Fibroblast of skin of right quadriceps (primary cell): ENCODE measurements at places on chromosomes 6 and 20.
A peak's percentile ranks its signal among the peaks of the same experiment; 100 is the strongest.

GRCh38 chr6:39188571-39188970 is 40.7 kb downstream of the KCNK5 start:
- no peak for DNase-seq

GRCh38 chr20:57748601-57749130 is 38.9 kb upstream of the PMEPA1 start:
- DNase-seq: peak; percentile 82

DNA sequence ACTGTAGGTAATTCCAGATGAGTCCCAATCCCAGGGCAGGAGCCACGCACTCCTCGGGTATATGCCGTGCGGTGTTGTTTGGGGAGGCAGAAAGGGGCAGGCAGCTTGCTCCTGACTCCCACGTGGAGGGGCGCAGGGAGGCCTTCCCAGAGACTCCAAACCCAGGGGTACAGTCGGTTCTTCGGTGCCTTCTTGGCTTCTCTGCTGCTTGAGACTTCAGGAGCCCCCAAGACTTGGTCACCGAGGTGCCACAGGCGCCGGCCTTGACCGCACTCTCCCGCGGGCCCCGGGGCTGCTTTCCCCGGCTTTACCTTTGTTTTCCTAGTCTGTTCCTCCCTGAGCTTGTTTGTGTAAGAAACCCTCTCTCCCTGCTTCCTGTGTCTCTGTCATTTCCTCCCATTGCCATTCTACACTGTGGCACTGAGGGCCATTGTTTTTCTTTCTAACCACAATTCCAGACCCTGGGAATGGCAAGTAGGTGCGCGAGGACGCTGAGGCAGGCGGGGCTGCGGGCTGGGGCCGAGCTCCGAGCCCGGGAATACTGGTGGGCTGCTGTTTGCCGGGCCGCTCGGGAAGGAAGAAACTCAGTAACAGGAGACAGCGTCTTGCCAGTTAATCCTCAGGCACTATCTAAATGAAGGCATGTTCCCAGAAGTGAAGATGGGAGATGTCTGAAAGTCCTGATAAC is 215.6 kb upstream of the HEY2 start:
- DNase-seq: no peak

- DNase-seq: peak; percentile 77
Measured at GRCh38 chr6:170403451-170403850, 96.9 kb downstream of the FAM120B start.

- DNase-seq: peak; percentile 41
Measured at GRCh38 chr20:2402271-2402980, 21.7 kb downstream of the TGM6 start.

DNA sequence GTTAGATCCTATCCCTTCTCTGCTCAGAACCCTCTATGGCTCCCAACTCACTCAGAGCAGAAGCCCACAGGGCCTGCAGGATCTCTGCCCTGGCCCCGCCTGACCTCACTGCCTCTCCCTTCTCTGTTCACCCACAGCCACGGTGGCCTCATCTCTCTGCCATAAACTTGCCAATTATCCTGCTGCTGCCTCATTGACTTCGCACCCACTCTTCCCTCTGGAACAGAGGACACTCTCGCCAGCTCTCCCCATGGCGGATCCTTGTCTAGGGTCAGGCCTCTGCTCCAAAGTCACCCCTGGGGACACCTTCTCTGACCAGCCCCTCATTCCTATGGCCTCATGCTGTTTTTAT is 86.4 kb downstream of the CEBPB start:
- DNase-seq: no peak

DNA sequence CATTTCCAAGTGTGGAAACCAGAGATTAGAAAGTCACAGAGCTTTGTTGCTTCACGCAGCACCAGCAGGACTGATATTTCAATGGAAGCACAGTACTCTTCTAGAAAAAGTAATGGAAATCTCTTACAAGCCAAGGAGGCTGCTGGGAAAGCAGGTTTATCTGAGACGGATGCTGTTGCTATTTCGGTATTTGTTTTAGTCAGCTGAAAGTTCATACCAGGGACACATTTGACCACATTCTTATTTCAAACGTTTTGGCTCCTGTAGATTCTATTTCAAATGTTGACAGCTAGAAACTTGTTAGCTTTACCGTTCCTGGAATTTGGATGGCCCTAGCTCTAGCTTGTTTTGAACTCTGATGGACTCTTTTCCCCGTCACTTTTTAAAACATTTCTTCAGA is 3.7 kb upstream of the TMEM242 start:
- DNase-seq: no peak

GRCh38 chr20:46568570-46569129 is 18.2 kb upstream of the OCSTAMP start:
- DNase-seq: peak; percentile 70

DNA sequence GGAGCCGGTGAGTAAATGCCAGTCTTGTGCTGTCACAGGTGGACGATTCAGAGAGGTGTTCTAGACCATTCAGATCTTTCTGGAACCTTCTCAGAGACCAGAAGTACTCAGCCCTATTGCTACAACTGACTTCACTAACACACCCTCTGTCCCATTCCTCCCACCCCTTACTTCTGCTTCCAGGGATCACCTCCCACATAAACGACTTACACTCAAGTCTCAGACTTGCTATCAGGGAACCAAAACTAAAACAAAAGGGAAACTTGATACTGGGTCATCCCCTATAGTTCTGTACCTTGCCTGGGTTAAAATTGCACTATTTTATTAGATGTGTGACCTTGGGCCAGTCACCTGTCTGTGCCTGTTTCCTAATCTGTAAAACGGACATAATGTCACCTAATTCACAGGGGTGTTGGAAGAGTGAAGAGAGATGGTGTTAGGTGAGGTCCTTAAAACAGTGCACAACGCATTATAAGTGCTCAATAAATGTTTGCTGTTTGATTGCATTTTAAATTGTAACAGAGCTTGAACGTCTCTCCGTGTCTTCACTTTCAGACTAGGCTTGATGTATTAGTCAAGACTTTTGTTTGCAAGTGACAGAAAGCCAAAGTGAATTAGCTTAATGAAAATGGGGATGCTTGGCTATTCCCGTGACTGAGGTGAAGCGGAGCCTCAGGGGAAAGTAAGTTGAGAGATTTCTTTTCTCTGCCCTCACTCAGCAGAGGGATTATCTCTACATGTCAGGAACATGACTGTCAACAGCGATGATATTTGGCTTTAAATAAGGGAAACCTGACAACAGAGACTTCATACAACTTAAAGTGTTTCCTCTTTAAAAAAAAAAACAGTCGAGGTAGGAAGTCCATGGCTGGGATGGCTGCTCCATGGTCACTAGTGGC is 3.0 kb upstream of the SRXN1 start:
- DNase-seq: no peak

GRCh38 chr6:45617441-45617840 is 239.7 kb upstream of the SUPT3H start:
- DNase-seq: no peak

DNA sequence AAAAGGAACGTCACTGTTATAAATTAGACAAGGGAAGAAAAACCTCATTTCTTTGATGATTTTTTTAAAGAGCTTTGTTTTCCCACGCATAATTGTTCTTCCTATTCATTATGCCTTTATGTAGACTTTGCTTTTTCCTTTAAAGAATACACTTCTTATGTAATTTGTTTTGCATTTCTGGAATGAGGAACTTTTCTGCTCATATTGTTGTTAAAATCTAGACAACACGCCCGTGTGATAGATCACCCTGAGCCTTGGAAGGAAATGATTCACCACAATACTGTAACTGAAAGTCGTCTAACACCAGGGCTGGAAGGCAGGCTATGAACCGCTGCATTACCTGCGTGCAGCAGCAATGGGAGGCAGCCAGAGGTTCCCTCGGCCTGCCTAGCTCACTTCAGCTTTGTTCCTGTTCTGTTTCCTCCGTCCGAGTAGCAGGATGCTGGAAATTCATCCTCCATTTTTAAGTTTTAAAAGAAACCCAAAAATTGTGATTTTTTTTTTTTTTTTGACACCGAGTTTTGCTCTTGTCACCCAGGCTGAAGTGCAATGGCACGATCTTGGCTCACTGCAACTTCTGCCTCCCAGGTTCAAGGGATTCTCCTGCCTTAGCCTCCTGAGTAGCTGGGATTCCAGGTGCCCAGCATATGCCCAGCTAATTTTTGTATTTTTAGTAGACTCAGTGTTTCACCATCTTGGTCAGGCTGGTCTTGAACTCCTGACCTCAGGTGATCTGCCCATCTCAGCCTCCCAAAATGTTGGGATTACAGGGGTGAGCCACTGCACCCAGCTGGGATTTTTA is 49.6 kb upstream of the ZNF217 start:
- peak; percentile 79 for DNase-seq

DNA sequence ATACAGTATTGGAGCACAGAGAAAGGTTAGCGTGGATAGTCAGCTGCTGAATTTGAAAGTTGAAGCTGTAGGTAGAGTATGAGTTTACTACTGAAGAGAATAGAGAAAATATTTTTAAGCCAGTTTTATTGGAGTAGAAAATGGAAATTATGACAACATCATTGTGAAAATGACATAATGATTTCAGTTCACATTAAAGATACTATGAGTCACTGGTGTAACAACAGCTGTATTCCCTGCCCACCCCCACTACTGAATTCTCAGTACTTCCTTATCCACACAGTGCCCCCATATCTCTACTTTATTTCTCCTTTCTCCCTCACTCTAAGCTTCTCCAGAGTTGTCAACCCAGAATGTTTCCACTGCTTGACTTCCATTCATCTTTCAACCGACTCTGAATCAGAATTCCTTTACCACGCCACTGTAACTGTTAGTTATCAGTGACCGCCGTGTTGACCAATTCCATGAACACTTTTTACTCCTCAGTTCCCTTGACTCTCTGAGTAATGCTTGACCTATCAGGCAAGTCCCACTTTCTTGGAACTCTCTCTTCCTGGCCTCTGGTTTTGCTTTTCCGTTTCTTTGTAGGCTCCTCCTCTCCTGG is 139.6 kb downstream of the AIG1 start:
- DNase-seq: no peak

DNA sequence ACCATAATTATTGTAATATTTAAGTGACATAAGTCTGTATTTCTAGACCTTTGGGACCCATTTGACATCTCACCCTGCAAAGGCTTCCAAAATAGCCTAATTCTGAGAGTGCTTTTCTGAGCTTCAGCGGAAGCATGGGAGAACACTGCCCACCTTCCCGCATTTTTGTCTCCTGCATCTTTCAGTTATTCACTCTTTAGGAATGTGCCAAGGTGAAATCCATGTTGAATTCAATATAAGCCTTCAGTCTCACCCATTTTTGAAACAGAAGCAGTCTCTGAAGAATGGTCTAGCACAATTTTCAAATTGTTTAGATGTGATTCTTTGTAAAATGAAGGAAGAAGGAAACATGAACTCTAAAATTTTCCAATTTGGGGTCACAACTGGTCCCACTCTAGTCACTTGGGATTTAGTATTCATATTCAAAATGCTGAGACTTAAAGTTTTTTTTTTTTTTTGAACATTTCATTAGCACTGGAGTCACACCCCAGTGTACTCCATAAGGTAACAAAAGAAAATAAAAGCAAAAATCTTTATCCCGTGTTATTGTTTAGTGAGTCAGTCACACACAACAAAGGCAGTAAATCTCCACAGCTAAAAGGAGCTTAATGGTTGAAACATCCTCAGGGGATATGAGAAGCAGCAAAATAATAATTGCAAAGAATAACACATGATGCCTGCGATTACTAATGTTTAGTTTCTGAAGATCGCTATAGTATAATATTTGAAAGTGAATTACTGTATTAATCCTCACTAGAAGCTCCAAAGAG is 479.9 kb upstream of the BTBD3 start:
- no peak for DNase-seq

DNA sequence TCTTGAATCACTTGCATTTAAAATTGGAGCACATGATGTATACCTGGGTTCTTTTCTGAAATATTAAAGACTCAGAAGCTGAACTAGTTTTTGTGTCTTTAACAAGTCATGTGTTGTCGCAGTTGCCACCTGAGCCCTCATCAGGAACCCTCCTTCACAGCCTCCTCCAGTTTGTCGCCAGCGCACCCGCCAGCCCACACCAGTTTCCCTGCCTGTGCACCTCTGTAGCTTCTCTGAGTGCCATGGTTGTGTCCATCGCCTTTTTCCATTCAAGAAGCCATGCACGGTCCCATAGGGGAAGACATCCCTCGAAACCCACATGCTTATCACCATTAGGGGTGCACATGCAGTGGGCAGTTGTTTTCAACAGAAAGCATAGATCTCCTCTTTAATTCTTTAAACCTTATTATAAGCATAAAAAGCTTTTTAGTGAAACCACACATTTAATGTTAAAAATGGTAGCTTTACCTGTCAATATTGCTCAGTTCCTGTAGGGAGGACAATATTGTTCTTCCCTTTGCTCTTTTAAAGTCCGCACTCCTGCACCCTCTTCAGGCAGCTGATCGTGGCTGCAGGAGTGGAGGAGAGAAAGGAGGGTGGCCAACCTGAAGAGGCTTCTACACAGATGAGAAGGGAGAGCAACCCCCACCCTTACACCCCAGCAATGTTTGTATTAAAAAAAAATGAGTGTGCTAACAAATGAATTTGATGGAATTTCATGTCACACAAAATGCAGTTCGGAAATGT is 121.9 kb downstream of the CFAP61 start:
- no peak for DNase-seq

DNA sequence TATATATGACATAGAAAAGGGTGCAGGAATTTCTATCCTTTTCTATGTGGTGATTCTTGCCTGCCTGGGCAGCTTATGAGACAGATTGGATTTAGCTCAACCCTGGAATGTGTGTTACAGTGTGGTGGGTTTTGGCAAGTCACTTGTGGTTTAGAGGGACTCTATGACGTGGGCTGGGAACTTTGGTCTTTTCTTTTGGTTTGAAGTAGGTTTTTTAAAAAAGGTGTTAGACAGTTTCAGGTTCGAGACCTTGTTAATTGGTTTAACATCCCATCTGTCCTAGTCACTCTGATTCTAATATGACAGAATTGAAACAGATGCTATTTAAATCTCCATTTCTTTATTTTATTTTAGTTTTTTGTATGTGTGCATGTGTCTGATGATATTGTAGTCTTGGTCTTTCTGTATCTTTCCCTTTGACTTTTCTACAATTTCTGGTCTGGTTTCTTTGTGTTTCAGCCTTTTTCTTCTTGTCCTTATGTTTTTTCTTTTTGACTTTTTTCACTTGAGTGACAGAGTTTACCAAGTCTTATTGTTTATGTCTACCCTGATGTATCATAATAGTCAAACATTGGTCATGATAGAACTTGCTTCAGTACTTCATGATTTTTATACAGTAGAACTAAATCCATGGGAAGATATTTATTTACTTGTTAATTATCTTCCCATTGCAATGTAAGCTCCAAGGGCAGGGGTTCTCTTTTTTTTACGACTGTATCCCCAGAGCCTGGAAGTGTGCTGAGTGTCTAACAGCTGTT is 174.3 kb downstream of the CDKAL1 start:
- DNase-seq: peak; percentile 22
